Foreskin keratinocyte (primary cell): ENCODE measurements at places on chromosomes 13 and 19.

- no peak for DNase-seq
These were observed 23.3 kb downstream of the ZBTB7A start for GRCh38 chr19:4043401-4043800.

GRCh38 chr19:35615036-35615435 is 2.5 kb downstream of the HAUS5 start:
- DNase-seq: no peak

GRCh38 chr19:48628486-48629296 is 8.5 kb downstream of the DBP start:
- no peak for DNase-seq

GRCh38 chr19:13087295-13087694 is 15.4 kb downstream of the LYL1 start:
- DNase-seq: no peak

GRCh38 chr19:29942404-29943261 is 594 bp downstream of the URI1 start:
- DNase-seq: no peak

- DNase-seq: no peak
These were observed 66.9 kb downstream of the MICU2 start for GRCh38 chr13:21537105-21537504.

GRCh38 chr13:113423520-113424163 is 29.6 kb downstream of the ADPRHL1 start:
- no peak for DNase-seq

DNA sequence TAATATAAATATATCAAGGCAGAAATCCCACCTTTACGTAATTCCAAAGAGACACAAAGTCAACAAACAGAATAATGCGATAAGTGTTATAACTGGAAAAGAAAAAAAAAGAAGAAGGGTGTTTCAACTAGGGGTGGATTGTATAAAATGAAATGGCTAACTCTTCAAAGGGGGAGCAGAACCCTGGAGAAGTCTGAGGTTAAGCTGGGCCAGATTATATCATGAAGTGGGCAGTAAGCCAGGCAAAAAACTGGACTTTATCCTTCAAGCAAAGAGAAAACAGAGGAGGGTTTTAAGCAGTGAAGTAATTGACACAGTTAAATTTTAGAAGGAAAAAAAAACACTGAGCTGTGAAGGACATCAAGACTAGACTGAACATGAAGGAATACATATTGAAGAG is 41.9 kb downstream of the TBC1D4 start:
- no peak for DNase-seq

- DNase-seq: no peak
These were observed 330.1 kb downstream of the SPRY2 start for GRCh38 chr13:80010846-80011245.

- no peak for DNase-seq
These were observed 82.6 kb upstream of the OXGR1 start for GRCh38 chr13:97076898-97077297.

DNA sequence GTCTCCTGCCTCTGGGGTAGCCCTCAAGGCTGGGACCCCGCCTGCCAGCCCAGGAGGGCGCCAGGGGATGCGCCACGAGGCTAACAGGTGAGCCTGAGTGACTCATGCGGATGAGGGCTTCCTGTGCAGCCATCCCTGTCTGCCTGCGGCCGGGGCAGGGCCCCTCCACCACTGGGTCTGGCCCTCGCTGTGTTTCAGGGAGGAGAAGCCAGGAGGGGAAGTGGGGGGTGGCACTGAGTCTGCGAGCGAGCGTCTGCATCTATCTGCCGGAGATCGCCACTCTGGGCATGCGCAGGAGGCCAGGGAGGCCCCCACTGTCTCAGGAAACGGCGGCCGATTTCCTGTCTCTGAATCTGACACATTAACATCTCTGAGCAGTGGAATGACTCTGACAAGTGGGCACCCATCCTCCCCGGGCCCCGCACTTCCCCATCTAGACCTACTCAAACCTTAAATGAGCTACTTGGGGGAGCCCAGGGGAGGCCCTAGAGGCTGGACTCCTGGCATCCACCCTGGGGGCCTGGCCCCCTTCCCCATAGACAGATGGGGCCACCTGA is 19.7 kb downstream of the RFX1 start:
- peak; percentile 53 for DNase-seq

DNA sequence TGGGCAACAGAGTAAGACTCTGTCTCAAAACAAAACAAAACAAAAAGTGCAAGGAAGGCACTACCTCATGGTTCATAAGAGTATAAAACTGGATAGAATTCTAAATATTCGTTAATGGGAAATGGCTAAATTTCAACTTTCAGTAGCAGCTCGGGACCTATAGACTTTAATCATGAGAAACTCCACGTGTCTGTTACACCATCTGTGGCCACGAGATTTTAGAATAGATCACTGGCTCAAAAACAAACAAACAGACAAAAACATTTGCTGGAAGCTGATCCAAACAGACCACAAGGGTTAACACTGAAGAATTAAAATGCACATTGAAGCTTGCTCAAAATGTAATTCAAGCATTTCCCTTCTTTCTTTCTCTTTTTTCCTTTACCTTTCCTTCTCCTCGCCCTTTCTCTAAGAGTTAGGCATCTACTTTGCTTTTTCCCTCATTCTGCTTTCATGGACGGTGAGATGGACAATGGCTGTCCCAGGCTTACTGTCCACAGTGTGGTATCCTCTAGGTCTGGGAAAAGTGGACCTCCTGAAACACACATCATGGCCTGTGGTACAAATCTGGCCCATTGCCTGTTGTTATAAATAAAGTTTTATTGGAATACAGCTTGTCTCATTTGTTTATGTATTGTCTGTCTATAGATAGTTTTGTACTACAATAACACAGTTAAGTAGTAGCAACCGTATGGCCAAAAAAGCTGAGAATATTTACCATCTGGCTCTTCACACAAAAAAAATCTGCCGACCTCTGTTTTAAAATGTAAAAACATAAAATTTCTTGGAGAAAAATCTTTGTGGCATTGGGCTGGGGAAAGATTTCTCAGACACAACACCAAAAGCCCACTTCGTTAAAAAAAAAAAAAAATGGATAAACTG is 10.3 kb downstream of the ELAVL1 start:
- no peak for DNase-seq

- DNase-seq: peak; percentile 70
These were observed 27.4 kb upstream of the ZNF83 start for GRCh38 chr19:52665529-52665928.

DNA sequence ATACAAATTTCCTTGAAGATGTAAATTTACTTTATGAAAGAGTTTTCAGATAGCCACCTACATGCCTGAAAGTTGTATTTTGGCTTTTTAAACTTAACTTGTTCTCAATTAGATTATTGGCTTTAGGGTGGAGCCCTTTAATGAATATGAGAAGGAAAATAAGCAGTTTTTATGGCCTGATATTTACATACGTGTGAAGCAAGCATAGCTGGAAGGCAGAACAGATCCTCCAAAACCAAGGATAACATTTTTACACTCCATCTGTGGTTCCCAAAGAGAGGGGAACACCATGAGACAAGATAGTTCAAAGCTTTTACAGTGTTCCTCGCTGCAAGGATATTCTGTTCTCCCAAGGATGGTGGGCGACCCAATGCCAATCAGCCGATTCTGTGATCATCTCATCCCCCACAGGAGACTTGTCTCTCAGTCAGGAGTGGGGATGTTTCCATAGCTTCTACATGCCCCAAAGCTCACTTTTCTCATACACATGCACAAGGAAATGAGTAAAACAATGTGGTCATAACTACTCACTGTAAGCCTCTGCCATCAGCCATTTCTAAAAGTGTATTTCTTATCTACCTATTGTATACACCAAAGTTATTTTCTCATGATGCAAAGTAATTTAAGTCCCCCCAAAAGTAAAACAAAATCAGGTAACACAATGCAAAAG is 24.6 kb upstream of the KBTBD6 start:
- no peak for DNase-seq

- DNase-seq: peak; percentile 94
These were observed 284.2 kb upstream of the DACH1 start for GRCh38 chr13:72151241-72151640.

- DNase-seq: peak; percentile 91
These were observed 391.3 kb downstream of the TDRD3 start for GRCh38 chr13:60788156-60788829.

DNA sequence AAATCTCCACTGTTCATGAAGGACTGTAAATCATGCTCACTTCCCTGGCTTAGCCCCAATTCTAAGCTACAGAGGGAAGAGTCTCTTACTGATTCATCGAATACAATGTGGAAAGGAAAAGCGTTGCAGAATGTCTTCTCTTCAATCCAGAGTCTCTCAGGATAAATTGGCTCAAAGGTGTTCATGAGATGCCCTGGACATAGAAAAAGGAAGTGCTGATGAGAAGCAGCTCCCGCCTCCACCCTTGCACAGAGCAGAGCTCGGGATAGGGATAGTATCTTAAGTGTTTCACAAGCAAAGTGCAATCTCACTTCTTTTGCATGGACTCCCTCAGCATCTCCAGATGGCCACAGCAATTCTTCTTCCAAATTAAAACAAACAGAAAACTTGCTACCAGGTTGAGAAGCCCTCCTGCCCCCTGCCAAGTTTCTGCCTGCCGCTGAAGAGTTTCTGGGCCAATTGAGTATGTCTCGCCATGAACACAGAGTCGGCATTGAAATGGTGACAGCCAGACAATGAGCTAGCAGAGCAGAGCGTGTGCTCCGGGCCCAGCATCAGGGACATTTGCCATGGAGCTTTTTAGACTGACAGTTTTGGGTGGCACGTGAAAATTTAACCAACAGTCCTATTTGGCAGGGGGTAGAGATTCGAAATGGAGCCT is 85.7 kb downstream of the C13orf42 start:
- no peak for DNase-seq

- no peak for DNase-seq
These were observed 18.9 kb downstream of the ELAVL1 start for GRCh38 chr19:7986321-7987113.

DNA sequence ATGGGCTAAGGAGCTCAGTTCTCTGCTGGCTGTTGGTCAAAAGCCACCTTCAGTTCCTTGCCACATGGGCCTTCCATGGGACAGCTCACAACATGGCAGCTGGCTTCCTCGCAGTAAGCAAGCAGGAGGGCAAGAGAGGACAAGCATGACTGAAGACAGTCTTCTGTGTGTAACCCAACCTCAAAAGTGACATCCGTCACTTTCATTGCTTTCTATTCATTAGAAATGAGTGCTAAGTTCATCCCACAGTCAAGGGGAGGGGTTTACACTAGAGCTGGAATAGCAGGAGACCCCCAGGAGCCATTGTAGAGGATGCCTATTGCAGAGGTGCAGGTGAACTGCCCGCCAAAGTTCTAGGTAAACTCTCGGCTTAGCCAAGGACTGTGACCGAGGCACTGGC is 163.3 kb downstream of the NUFIP1 start:
- no peak for DNase-seq

DNA sequence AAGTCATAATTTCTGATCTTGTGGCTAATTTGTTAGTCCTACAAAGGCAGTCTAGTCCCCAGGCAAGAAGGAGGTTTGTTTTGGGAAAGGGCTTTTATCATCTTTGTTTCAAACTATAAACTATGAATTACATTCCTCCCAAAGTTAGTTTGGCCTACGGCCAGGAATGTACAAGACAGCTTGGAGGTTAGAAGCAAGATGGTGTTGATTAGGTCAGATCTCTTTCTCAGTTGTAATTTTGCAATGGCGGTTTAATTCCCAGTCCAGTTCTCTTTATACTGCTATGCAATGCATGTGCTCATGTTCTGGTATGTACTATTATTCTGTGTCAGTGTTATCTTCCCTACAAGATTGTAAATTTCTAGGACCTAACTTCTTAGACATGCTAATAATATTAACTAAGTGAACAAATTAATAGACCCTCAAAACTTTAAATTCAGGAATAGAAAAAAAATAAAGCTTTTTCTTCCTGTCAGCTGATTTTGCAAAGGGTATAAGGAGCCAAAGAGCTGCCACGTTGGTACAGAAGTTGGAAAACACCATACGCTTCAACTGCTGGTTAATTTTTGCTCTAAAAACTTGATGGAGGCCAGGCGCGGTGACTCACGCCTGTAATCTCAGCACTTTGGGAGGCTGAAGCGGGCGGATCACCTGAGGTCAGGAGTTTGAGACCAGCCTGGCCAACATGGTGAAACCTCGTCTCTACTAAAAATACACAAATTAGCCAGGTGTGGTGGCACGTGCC is 1.3 kb upstream of the DNAJC15 start:
- DNase-seq: no peak

- DNase-seq: no peak
These were observed 115.6 kb downstream of the SLC7A1 start for GRCh38 chr13:29479716-29480492.

DNA sequence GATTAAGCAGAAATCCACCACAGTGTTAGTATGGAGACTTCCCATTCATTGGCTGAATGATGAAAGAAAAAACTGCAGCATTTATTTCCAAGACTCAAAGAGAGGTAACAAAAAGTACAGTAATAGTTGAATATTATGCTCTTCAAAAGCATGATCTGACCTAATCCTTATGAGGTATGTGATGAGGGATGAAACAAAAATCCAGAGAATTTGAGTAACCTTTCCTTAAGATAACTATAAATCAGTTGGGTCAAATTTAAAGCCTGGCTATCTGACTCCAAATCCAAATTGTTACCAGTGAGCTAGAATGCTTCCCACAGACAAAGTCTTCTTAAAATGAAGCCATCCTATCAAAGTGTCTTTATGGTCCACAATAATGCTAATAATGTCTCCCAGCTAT is 38.1 kb downstream of the NUFIP1 start:
- no peak for DNase-seq

- DNase-seq: no peak
These were observed 106.5 kb upstream of the OXGR1 start for GRCh38 chr13:97100821-97101220.

- DNase-seq: no peak
These were observed 47.3 kb upstream of the NPAS1 start for GRCh38 chr19:46972311-46972710.
